ENCODE measurements at places on chromosomes 4 and X.

GRCh38 chr4:94831607-94832006, 73.9 kb downstream of the BMPR1B start:
- DNase-seq: no peak

DNA sequence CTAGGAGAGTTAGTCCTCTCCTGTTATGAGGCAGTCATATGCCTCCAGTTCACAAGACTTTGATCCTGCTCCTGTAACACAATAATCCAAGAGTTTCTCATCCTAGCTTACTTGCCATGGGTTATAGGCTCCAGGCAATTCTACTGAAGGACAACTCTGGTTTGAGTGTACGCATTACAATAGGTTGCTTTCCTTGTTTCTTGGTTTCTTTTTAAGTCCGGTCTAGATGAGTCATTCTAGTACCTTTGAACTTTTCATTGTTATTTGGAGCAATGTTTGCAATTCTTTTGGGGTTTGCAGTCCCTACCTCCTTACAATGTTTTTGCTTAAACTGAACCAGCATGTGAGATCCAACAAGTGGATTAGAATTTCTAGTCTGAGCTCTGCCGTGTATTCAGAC, 109.1 kb downstream of the ANAPC4 start:
- DNase-seq: no peak

DNA sequence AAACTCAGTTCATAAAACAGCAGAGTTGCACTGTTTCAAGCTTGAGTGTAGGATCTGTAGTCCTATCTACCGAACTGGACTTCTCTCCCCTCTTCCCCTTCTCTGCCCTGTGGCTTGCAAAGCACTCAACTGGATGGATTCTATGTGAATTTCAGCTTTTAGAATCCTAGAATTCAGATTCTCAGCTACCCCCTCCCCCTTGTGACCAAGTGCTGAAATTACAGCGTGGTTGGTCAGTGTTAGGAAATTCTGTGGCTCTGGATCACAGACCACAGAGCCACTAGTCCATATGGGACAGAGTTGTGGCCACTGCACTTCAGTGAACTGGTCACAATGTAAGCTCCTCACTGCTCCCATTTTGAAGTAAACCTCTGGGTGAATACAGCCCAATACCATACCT, 64.6 kb upstream of the TRPC5 start:
- no peak for DNase-seq

DNA sequence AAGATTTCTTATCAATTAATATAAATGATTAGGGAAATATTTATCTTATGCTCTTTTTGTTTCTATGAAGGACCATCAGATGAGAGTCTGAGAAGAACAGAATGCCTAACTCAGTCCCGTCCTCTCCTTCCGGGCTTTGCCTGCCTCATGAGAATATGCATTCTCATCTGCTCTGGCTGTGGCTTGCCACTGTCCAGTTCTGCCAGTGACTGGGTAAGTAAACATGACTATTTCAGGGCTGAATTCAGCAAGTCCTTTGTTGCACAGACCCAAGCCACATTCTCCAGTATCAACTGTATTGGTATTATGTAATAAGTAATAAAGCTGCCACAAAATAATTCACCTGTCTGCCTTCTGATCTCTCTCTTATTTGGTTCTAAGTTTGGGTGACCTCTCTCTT, 110.7 kb downstream of the WDFY3 start:
- no peak for DNase-seq

GRCh38 chrX:79181401-79181800, 36.9 kb downstream of the GPR174 start:
- DNase-seq: no peak

DNA sequence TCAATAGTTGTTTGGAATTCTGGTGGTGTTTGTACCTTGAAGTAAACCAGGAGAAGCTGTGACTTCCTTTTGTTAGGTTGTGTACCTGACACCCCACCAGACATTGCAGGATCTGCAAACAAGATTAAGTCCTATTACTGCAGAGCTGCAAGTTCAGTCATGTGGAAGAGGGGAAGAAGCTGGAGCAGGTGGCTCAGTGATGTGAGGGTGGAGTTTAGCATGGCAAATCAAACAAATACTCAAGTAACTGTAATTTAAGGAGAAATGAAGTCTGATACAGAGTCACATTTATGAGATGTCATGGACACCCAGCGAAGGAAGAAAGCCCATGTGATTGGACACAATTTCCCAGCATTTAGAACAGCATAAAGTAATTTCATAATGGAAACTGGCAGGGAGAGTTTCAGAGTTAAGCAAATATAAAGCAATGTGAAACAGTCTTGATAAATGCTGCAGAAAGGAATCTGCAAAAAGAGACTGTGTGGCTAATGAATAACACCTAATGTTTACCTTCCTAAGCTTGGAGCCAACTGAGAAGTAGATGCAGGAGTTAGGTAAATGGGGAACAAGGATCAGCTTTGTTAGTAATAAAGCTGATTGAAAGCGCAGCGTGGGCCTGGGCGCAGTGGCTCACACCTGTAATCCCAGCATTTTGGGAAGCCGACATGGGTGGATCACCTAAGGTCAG, 249.1 kb downstream of the GBA3 start:
- DNase-seq: no peak

GRCh38 chr4:129972257-129972656, 876.3 kb downstream of the C4orf33 start:
- DNase-seq: no peak

DNA sequence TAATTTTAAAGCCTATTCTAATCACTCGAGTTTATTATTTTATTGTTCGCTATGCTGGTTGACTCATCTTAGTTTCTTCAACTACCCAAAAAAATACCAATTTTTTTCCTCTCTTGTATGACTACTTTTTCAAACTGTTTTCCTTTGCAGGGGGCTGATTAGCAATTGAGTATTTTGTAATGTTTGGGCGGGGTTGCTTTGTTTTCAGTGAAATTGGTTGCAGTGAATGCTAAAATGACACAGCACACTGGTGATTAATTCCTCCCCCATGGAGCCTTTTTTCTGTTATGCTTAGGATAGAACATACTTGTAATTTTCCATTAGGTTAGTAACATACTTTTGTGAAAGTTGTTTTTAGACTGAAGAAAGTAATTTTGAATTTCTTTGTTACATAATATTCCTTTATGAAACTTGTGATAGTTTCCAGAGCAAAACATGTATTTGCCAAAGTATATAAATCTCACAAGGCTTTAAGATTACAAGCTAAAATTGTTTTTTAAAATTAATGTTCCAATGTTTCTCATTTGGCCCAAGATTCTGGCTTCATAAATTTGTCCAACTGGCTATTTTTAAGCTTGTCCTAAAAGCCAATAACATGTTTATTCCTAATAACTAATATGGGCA, 120.4 kb downstream of the CHIC1 start:
- no peak for DNase-seq

DNA sequence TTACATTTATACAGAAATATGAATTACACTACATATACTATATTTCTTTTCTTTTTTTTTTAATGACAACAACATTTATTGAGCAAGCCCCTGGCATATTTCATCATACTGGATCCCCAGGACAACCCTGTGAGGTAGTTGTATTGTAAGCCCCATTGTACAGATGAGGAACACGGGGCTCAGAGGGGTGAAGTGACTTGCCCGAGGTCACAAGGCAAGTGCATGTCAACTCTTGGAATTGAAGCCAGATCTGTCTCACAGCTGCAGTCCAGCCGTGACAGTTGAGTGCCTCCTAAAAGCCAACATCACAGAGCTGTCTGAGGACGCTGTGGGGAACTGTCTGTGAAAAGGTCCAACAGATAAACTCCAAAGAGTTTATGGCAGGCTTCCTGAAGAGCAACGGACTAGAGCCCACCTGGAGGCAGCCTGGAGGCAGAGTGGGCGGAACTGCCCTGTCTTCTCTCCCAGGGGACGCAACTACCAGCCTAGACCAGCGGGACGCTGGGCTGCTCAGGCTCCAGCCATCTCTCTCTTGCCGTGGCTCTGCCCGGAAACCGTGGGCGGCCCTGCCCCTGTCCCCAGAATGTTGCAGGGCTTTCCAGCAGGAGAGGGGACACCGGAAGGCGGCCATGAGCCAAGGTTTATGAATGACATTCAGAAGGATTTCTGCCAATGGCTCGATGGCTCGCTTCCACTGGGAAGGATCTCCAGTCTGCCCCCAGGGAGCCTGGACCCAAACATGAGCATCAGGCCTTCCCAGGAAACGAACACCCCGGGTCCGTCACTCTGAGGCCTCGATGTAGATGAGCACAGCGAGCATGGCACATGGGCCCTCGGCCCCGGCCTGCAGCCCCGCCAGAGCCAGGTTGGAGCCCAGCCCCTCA, 50.1 kb downstream of the CFAP299 start:
- DNase-seq: no peak

- DNase-seq: no peak
Observed at GRCh38 chr4:158778156-158778711, 9.4 kb downstream of the FNIP2 start.

DNA sequence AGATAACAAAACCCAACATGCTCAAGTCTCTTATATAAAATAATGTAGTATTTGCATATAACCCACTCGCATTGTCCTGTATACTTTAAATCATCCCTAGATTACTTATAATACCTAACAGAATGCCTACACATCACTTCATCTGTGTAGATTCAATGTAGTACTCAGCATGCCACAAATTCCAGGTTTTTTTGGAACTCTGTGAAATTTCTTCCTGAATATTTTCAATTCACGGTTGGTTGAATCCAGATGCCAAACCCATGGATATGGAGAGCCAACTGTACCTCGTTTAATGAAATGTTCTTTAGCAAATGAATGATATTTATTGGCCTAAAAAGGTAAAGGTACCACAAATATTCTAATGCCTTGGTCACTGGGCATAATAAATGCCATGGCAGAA, 24.8 kb downstream of the CCNI start:
- DNase-seq: no peak
